ENCODE measurements at places on chromosomes 2 and 18. TPM values are rescaled to one million over a fixed set of nuclear protein-coding genes. Genes with fewer than 3 reads are reported as not detected.

The C1GALT1C1L gene
- total RNA-seq = 5.8 TPM

The TMEFF2 gene
- 2.7 TPM for total RNA-seq

The GCG gene
- not detected for total RNA-seq

The HOXD13 gene
- 0.31 TPM for total RNA-seq

The C2orf78 gene
- 18.6 TPM for total RNA-seq

The DSC1 gene
- not detected for total RNA-seq

The PTH2R gene
- 1.5 TPM for total RNA-seq

The SLC16A14 gene
- total RNA-seq = 1.4 TPM

The TLX2 gene
- total RNA-seq = 4.5 TPM

The MEP1B gene
- 0.39 TPM for total RNA-seq

The L3MBTL4 gene
- total RNA-seq = 50.9 TPM

The MOCOS gene
- 1.5 TPM for total RNA-seq

The TMEM163 gene
- total RNA-seq = 44.3 TPM

The SGPP2 gene
- 3.1 TPM for total RNA-seq

The ALPG gene
- 1.0 TPM for total RNA-seq

The PSMD1 gene
- 66.8 TPM for total RNA-seq

The SP140L gene
- total RNA-seq = 21.9 TPM

The CPLX4 gene
- 0.55 TPM for total RNA-seq

The POTEI gene
- 38.7 TPM for total RNA-seq

The AFF3 gene
- 34.4 TPM for total RNA-seq

The UGT1A8 gene
- total RNA-seq = not detected
